ENCODE measurements at places on chromosomes 7 and 10.

DNA sequence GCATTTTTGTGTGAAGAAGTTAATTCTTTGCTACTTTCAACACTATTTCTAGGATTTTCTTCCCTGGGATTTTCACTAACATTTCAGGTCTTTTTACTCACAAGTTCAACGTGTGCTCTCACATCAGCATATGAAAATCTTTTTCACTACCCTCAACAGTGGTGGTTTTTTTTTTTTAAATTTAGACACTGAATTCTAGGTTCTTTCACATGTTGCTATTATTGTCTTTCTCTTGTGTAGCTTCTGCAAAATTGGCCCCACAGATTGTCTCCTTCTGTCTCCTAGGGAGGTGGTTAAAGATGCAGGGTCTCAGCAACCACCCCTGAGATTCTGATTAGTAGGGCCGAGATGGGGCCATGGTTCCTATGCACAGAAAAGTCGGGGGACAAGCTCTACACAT lies 165.0 kb upstream of the GPR26 start:
- DNase-seq, result no peak

DNA sequence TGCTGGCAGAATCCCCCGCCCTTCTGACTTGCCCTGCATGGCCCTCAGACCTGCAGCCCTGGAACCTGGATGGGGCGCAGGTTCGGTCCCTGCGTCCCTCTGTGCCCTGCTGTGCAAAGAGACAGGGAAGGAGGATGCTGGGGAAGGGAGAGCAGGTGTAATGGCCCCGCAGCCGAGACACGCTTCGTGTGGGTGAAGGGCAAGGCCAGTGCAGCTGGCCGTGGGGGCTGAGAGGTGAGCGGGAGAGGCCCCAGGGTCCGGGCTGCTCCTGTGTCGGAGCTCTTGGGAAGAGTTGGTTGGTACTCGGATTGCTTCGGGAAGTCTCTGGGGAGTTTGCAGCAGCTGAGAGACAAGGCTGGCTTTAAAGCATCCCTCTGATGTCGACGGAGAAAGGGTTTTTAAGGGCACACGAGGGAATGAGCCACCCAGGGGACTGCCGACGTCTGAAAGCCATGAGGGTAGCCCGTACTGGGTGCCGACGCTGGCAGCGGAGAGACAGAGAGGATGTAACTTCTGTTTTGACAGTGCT lies 6.5 kb downstream of the ELFN1 start:
- no peak for DNase-seq

GRCh38 chr7:711922-712380 lies 14.5 kb upstream of the DNAAF5 start:
- DNase-seq, result no peak

DNA sequence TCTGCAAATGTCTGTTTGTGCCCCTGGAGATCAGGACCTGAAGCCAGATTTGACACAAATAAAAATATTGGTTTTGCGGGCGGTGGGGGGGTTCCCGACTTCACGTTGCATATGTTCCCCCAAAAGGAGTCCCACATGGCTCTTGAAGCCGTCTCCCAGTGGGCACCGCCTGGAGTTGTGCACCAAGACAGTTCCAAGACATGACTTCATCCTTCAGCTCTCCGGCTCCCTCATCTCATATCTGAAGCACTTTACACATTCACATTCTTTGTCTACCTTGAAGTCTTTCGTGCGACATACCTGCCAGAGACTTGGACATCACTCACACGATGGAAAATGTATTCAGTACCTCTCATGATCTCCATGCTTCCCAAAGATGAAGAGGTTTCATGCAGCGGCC lies 362.8 kb upstream of the FOXK1 start:
- no peak for DNase-seq

DNA sequence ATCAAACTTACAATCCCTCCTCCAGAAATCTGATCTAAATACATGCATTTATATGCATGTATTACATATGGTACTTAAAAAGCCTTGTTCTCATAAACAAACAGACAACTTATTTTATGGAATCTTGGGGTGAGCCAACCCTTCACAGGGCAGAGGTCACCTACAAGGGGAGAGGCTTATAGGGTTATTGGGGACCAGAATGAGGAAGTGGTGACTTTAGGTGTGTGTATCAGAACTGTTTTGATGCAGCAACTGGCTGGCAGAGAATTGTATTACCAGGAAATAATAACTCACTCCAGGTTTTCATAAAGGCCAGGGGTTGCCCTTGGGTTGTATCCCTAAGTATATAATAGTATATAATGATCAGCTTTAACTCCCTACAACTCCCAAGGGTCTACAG lies 91.1 kb downstream of the SVIL start:
- no peak for DNase-seq

GRCh38 chr7:100400656-100401055 lies 27.4 kb downstream of the PILRA start:
- DNase-seq, result no peak

- no peak for DNase-seq
These were observed 730.6 kb upstream of the IGFBP3 start for GRCh38 chr7:46651561-46652088.

- no peak for DNase-seq
These were observed 42.5 kb downstream of the SYPL1 start for GRCh38 chr7:106069471-106070200.

DNA sequence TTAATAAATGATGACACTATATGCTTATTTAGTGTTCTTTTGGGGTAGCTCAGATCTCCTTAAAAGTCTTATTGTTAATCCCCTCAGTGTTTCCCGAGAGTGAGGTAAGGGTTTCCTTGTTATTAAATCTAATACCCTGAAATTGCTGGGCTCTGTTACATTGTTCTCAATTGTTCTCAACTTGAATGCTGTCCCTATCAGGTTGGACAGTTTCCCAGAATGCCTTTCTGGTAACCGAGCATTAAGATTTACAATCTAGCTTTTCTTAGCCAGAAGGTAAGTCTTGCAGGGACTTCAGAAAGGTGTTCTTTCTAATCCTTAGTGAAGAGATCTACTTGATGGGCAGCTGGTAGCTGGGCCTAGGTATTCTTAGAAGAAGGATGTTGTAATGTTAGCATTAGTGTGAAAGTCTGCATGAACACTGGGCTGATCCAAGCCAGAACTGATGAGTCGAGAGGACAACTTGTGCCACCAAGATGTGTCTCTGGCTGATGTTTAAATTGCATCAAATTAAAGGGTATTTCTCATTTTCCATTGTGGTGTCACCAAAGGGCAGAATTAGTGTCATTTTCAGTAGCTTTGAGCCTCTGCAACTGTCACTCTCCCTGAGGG lies 89.9 kb downstream of the SND1 start:
- DNase-seq, result no peak

- DNase-seq, result no peak
These were observed 50.6 kb upstream of the LRRC4 start for GRCh38 chr7:128081808-128082207.

GRCh38 chr10:44516891-44517290 lies 132.0 kb upstream of the CXCL12 start:
- no peak for DNase-seq

- peak; percentile 65 for DNase-seq
These were observed at the start of gene ZNF316 for GRCh38 chr7:6636741-6637543. TSS of gene ZNF316 (plus strand) at chr7:6637318. CDS start at chr7:6642410, 5,092 bp downstream.

DNA sequence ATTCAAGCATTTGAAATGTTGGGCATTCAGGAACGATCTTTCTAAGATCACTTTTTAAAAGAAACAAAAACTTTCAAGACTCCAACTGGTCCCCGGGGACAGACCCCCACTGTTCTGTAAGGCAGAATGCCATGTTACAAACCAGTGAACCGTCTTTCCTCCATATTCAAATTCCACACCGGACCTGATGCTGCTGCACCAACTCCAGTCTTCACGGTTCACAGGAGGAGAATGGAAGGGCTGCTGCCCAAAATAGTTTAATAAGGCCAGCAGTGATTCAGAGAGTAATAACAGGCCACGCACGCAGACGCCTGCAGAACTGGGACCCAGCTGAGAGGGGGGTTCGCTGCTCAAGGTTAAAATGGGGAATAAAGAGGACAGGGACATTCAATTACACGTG lies 47.2 kb downstream of the OSBPL3 start:
- DNase-seq, result no peak

GRCh38 chr7:157703534-157704195 lies 366.9 kb downstream of the DNAJB6 start:
- DNase-seq, result no peak

- no peak for DNase-seq
These were observed 88.1 kb downstream of the HIP1 start for GRCh38 chr7:75650681-75651080.

DNA sequence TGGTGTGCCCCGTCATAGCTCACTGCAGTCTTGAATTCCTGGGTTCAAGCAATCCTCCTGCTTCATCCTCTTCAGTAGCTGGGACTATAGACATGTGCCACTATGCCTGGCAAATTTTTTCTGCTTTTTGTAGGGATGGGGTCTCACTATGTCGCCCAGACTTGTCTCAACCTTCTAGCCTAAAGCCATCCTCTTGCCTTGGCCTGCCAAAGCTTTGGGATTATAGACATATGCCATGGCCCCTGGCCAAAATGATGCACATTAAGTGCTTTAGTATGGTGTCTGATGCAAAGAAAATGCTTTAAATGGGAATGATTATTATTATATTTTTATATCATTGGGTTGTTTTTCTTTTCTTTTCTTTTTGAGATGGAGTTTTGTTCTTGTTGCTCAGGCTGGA lies 33.2 kb upstream of the VCL start:
- no peak for DNase-seq

- peak; percentile 47 for DNase-seq
These were observed 1.3 kb downstream of the CYTH3 start for GRCh38 chr7:6271060-6271658.

- DNase-seq, result no peak
These were observed 107.1 kb downstream of the RNF32 start for GRCh38 chr7:156747718-156748117.

DNA sequence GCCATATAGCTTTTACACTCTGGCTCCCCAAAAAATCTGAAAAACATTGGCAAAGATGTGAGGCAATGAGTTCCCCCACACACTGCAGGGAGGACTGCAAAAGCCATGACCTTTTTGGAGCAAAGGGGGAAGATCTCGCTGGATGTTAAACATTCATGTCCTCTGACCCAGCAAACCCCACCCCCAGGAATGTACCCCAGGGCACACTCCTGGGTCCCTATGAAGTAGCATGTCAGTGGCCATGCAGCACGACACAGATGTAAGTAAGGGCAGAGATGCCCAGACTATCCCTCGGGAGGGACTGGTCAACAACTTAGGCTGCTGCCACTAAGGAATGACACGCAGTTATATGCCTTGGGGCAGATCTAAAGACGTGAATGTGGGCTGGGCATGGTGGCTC lies 100.6 kb downstream of the DLG5 start:
- DNase-seq, result no peak

GRCh38 chr7:151277631-151278030 lies 29.1 kb upstream of the SMARCD3 start:
- DNase-seq, result no peak

DNA sequence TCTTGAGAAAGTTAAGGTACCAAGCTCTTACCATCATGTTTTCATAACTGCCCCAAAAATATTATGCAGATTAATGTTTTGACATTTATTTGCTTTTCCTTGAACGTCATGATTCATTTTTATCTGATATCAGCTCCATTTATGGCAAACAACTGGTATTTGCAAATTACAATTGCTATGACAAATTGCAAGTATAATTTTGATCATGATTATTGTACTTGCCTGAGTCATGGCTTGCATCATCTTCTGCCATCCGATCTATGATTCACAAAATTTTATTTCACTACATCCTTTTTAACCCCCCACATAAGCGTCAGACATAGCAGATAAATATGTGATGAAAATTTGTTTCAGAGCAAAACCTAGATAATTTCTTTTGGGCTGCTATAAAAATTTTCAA lies 155.0 kb downstream of the STK31 start:
- DNase-seq, result no peak

DNA sequence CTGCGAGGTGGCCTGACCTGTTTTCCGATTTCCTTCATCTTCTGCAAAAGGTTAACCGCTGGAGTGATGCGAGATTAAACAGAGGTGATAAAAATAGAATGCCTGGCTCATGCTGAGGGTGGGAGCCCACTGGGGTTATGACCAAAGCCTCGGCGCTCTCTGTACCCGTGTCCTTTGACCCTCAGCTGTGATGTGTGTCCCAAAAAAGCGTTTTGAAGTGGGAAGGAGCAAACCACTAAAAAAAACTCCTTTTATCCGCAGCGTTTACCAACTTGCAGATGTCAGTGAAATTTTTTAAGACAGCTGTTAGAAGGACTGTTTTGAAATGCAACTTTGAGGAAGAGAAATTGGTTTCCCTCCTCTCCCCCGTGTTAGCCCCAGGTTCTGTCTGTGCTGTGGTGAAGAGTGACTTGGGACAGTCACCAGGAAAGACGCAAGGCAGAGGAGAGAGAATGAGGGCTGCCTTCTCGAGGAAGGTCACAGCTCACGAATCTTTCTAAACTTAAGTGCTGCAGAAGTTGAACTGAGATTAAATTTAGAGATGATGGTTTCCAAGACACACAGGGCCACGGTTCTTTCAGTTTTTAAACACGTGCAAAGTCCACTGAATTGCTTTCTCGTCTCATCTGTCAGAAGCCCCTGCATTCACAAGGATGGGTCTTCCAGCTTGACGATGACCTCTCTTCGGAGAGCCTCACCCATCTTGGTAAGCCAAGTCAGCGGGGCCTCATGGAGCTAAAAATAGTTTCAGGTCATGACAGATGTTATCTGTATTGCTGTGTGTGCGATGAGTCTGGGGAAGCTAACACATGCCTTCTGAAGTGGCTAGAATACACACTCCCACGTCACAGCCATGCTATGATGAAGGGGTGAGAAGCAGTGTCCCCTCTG lies 27.6 kb downstream of the AMZ1 start:
- peak; percentile 54 for DNase-seq

DNA sequence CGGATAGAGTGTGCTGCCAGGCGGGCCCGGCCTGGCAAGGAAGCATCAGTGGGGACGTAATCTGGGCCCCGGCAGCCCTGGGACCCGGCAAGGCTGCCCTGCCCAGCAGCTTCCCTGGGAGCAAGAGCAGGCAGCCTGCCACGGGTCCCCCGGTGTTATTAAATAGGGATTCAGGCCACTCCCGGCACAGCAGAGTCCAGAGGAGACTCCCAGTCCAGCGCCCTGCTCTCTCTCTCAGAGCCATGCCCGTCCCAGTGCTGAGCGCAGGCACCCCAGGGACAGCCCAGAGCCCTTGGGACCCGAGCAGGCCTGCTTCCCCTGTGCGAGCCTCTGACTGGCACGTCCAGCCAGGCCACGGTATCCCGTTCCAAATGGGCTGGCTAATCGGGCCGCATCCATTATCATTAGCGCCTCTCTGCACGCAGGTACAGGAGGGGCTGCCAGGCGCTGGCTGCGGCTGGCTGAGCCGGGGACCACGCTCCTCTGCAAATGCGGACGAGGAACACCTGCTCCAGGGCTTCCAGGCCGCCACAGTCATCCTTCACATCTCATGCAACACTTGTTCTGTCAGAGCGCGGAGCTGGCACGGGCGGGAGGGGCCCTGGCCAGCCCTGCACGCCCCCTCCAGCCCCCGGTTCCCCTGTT lies 344.2 kb upstream of the MKI67 start:
- no peak for DNase-seq
